ENCODE measurements at places on chromosomes 2 and 18.

- DNase-seq, result no peak
Observed at GRCh38 chr2:109481599-109481998, 132.2 kb downstream of the SEPTIN10 start.

- no peak for DNase-seq
Observed at GRCh38 chr18:25736516-25736915, 353.9 kb downstream of the SS18 start.

GRCh38 chr18:79987566-79987965 lies 797 bp downstream of the TXNL4A start:
- no peak for DNase-seq

DNA sequence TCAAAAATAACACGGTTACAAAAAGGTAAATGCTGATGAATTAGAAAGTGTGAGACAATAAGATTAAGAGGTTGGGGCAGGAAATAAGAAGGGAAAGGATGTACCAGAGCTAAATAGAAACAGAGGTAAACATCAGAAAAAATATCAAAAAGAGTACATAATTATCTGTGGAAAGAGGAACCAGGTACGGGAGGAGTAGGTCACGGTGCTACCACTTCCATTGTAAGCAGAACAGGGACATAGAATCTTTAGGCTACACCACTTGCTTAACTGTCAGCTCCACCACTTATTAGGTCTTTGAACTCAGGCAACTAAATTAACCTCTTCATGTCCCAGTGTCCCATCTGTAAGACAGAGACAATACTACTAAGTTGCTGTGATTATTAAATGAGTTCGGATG lies 350.3 kb downstream of the LRATD1 start:
- DNase-seq, result no peak

DNA sequence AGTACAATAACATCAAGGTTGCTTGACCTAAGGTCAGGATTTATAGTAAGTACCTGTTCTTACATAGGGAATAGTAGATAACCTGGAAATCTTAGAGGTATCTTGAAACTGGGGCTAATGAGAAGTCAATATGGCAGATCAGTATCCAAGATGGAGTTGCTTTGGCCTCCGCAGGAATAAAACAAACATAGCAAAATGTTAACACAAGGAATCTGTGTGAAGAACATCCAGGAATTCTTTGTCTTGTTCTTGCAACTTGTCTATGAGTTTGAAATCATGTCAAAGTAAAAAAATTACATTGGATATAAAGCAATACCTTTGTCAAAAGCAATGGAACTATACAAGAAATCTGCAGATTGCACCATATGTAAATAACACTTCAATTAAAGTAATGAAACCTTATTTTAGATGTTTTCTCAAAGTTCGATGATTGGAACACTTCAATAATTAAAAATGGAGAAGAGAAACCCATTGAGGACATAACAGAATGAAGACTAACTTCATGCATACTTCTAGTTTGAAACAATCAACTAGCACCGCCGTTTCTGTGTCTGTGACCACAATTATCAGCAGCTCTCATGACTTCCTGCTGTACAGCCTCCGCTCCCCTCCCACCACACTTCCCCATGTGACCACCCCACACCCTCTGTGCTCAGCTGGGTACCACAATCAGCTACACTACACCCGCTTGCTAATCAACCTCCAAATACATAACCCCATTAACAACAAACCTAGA lies 27.6 kb downstream of the C2orf76 start:
- no peak for DNase-seq

DNA sequence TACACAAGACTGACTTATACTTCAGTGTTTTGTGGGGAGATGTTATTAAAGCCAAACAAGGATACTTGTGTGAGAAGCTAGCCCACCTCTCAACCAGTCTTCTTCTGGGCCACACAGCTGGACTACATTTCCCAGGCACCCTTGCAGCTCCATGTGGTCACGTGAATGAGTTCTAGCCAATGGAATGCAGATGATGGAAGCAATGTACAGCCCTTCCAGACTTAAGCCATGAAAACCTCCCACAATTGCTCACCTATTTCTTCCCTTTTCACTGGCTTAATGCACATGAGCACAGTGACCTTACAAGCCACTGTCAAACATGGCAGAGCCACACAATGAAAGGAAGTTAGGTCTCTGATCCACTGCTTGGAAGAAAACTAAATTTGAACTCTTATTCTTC lies 20.4 kb upstream of the FEZ2 start:
- DNase-seq, result no peak
